ENCODE measurements at places on chromosomes 12 and 14.

- DNase-seq, result peak; percentile 9
Measured at GRCh38 chr14:80726211-80726610, 215.3 kb downstream of the CEP128 start.

DNA sequence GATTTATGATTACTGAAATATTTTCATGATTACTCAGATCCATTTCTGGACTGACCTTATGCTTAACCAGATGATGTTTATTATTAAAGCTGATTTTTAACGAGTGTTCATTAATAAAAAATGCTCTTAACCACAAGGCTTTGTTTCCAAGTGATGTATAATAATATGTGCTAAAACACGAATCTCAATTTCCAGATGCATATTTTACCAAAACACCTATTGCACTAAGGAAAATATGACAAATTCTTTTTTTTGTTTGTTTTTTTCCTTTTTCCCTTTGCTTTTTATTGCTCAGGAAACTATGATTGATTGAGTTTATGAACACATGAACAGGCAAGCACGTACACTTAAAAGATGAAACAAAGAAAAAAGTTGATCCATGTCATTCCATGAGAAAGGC, 16.9 kb upstream of the DUSP6 start:
- no peak for DNase-seq

GRCh38 chr14:104660597-104660996, 28.8 kb upstream of the INF2 start:
- no peak for DNase-seq

DNA sequence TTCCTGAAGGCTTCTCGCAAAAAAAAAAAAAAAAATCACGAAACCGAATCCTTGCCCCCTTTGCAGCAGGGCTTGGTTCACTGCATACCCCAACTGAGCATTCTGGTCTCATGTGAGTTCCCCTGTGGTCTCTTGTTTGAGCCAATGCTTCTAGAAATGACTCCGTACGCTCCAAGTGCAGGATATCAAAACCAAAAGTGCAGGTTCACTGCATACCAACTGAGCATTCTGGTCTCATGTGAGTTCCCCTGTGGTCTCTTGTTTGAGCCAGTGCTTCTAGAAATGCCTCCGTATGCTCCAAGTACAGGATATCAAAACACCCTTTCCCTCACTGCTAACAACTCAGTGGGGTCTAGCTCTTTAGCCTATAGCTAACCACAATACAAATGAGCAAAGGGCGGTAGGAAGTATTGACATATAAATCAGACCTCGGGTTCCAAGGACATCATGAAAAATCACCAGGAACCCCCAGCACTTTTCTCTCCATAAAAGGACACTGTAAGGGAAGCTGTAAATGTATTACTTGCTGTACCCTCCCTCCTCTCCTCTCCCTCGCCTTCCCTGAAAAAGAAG, 206.3 kb upstream of the NOS1 start:
- DNase-seq, result no peak

GRCh38 chr12:27859648-27860047, 79.6 kb upstream of the MANSC4 start:
- DNase-seq, result no peak

GRCh38 chr14:56271970-56272369, 153.8 kb downstream of the PELI2 start:
- DNase-seq, result peak; percentile 59

GRCh38 chr12:98406378-98406777, 109.0 kb upstream of the TMPO start:
- no peak for DNase-seq

GRCh38 chr12:46461907-46462640, 89.5 kb upstream of the SLC38A2 start:
- DNase-seq, result no peak

GRCh38 chr14:68880581-68881105, 87.8 kb upstream of the ZFP36L1 start:
- no peak for DNase-seq
